CD8-positive, alpha-beta memory T cell (primary cell): ENCODE measurements at places on chromosomes 2 and 18.

DNA sequence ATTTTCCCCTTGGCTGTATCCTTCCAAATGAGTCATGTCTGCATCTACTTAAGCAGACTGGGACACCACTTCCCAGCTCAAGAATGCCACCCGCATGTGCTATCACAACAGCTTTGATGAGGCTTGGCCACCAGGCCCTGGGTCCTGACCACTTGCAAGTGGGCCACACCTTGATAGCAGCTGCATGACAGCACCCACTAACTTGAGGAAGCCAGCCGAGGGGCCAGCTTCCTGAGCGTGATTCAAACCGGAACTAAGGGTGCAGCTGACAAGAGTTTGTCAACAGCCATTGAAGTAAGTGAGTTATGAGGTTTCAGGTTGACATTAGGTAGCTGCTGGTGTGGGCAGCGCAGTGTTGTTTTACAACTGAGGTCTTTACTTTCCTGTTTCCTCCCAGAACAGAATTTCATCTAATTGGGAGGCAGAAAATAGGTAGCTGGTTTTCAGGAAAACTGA, 54.4 kb downstream of the EPHA4 start:
- peak; percentile 65 for DNase-seq

- DNase-seq, result no peak
Measured at GRCh38 chr2:203789618-203790017, 78.0 kb upstream of the CTLA4 start.

DNA sequence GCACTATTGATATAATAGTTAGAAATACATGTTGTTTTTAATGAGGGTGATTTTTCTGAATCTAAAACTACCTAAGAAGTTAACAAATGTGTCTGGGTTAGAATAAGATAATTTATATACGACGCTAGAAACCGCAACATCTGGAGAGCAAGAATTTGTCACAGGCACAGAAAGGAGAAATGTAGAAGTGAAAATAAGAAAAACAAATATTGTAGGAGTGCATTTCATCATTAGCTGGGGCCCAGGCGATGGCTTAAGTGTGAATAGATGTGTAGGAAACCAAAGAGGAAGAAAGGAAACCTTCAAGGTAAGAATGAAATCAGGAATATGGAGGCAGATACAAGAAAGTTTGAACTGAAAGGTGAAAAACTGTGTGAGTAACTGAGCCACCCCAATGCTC, 90.3 kb downstream of the LRP2 start:
- DNase-seq, result no peak

GRCh38 chr2:39874236-39874635, 95.2 kb upstream of the THUMPD2 start:
- DNase-seq, result no peak
